ENCODE measurements at places on chromosomes 6 and 20. TPM values are rescaled to one million over a fixed set of nuclear protein-coding genes. Genes with fewer than 3 reads are reported as not detected.

DNA sequence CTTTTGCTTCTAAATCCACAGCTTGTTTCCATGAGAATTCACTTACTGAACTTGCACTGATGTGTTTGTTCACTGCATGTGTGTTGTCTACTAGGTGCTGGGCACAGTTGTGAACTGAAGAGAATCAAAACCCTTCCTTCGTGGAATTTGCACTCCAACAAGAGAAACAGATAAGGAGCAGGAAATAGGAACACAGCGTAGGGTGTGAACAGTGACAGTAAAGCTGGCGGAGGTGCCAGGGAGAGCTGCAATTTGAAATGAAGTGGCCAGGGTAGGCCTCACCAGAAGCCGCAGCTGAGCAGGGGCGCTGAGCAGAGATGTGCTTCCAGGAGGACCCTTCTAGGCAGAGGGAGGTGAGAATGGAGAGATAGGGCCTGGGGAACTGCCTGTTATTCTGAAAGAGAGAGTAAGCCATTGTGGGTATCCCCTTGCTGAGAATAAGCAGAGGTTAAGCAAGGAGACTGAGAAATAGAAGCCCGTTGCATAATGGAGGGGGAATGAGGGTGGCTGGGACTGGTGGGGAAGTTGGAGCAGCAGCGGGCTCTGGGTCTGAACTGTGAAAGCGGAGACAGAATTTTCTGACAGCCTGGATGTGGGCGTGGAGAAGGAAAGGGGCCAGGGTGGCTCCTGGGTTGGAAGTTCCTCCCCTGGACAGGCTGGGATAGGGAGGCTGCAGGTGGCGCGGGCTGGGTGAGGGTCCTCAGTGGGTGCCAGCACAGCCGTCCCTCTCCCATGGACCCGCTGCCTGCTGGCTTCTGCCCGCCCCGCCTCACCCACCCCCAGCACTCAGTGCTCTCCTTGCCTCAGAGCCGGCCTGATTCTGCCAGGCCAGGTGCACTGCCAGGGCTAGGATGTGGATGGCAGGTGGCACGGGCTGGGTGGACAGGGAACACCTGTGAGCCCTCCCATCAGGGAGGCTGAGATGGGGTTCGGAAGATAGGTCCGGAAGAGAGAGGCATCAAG lies 114.7 kb upstream of the AFDN start:
- no peak for DNase-seq

- no peak for DNase-seq
Observed at GRCh38 chr20:51334609-51335008, 207.9 kb downstream of the NFATC2 start.

The RIPOR3 gene
- 6.0 TPM for polyA plus RNA-seq

DNA sequence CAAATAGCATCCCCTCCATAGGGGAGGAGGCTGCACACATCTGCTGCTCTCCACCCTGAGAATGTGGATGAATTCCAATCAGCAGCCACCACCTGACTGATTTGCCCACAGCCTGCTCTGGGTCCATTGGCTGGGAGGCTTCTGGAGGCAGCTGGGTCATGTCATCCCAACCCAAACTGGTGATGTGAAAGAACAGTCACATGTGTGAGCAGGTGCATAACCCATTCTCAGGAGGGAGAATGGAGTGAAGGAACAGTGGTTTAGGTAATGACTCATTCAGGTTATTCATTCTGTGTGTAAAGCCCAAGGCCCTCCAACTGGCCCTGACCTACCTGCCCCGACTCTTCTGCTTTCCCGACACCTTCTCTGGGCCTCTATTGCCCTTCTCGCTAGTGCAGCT lies 90.9 kb upstream of the GCM1 start:
- no peak for DNase-seq

The IL20RA gene
- polyA plus RNA-seq: 2.0 TPM

- no peak for DNase-seq
Observed at GRCh38 chr6:33718713-33719112, 7.2 kb upstream of the UQCC2 start.

The RAB44 gene
- polyA plus RNA-seq: 0.09 TPM

The NHLRC1 gene
- 2.3 TPM for polyA plus RNA-seq

- no peak for DNase-seq
Observed at GRCh38 chr20:4153251-4153650, 137.9 kb upstream of the RNF24 start.

GRCh38 chr6:108862479-108863191 lies 14.4 kb downstream of the ARMC2 start:
- no peak for DNase-seq

DNA sequence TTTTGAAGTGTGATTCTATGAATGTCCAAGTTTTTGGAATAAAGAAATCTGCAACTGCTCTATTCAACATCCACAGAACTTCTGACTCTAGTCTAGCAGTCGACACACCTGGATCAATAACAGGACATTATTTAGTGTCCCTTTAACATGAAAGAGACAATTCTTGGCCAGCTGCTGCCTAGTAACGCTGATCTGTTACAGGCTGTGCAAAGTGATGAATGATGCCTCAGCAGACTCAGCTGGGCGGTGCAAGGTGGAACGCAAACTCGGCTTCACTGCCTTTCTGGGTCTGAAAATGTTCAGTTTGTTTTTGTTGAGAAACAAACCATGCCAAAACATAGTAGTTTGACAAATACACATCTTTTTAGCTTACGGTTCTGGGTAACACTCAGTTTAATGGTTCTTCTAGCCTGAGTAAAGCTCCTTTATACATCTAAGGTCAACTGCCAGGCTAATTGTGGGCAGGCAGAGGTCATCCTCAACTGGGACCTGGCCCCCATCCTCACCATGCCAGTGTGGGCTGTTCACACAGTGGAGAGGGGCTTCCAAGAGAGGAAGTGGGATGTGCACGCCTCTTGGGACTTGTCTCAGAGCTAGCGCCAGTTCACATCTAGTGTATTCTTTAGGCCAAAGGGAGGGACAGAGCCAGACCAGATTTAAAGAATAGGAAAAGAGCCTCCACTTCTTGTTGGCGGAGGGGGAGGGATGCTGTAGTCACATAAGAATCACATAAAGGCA lies 879.7 kb downstream of the QKI start:
- DNase-seq: no peak

The LRFN2 gene
- 1.1 TPM for polyA plus RNA-seq

The HRH3 gene
- polyA plus RNA-seq: not detected

The DBNDD2 gene
- 26.2 TPM for polyA plus RNA-seq

DNA sequence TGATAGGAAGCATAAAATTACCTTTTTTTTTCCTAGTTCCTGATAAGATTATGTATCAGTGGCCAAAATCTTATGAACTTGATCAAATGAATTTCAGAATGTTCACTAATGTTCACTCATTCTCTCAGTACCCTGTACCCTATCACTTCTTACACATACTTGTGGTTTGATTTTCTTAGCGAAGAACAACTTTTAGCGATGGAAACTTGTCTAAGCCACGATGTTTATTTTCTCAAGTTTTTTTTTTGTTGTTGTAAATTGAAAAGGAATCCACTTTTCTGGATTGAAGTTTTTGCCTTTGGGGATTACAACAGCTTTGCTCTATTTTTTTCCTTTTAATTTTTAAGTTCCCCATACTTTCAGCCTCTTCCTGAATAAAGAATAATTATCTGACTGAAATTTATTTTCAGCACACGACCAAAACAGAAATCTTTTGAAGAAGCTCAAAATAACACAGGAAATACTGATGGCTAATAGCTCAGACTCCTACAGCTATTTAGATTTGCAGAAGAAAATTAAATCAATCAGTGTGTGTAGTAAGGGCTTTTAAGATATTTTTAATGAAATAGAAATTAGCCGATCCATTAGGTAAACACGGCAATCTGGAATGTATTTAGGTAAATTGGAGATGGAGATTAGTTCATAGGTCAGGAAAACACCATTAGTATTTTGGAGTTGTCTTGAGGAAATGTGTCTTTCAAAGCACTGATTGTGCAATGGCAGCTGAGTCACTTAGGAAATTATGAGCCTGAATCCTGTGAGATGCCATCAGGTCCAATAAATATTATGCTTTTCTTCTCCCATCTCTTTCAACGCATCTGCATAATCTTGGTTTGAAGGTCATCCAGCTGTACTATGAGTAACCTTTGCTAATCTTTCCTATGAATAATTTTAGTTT lies 217.5 kb downstream of the GJA1 start:
- DNase-seq: no peak

The DNAH8 gene
- polyA plus RNA-seq: 0.42 TPM

- no peak for DNase-seq
Observed at GRCh38 chr6:137341681-137342195, 122.6 kb upstream of the IFNGR1 start.

The CST7 gene
- 0.92 TPM for polyA plus RNA-seq

- DNase-seq: no peak
Observed at GRCh38 chr20:36542516-36543183, 1.3 kb downstream of the MYL9 start.

- no peak for DNase-seq
Observed at GRCh38 chr6:437037-437392, 45.5 kb downstream of the IRF4 start.
